Lower lobe of right lung (tissue), 2 donors: ENCODE measurements at places on chromosomes 1 and 21.

DNA sequence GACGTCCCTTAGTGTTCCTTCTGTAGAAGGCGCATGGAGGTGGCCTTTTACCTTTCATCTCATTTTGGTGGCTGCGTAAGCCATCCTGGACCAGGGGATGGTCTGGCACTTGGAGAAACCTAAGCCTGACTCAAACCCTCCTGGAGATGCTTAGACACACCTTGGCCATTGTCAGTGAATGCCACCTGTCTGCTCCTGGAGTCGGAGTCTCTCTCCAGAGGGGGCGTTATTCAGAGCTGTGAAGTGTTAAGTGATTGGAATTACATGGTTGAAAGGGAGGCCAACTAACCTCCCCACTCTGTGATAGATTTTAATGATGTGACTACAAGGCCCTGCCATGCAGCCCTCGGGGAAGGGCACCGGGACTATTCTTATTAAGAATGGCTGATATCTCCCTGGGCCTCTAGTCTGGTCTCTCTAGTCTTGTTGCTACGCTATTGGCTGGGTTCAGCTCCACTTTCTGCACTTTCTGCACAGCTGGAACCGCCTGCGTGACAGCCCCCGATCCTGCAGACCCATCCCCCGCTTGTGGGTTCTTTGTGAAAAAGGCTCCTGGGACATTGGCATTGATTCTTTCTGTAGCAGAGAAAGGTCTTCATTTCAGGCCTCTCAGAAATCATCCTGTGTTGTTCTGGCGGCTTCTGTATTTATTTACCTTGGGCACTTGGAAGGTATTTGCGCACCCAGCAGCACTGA is 4.2 kb downstream of the RASSF5 start:
- DNase-seq = no peak

DNA sequence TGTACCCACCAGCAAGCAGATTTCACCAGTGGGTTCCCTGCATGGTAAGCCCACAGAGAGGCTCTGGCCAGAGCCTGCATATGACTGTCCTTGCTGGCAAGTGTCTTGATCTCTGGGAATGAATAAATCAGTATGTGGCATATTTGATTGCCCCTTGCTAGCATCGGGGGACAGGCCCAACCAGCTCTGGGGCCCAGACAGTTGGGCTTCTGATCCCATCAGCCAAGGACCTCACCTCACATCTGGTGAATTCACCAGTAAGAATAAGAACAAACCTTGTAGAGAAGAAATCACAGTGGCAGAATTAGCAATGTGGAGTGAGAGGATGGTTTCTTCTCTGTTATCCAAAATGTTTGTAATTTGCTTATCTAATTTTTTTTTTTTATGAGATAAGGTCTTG is 15.9 kb downstream of the SLC1A7 start:
- no peak for DNase-seq

DNA sequence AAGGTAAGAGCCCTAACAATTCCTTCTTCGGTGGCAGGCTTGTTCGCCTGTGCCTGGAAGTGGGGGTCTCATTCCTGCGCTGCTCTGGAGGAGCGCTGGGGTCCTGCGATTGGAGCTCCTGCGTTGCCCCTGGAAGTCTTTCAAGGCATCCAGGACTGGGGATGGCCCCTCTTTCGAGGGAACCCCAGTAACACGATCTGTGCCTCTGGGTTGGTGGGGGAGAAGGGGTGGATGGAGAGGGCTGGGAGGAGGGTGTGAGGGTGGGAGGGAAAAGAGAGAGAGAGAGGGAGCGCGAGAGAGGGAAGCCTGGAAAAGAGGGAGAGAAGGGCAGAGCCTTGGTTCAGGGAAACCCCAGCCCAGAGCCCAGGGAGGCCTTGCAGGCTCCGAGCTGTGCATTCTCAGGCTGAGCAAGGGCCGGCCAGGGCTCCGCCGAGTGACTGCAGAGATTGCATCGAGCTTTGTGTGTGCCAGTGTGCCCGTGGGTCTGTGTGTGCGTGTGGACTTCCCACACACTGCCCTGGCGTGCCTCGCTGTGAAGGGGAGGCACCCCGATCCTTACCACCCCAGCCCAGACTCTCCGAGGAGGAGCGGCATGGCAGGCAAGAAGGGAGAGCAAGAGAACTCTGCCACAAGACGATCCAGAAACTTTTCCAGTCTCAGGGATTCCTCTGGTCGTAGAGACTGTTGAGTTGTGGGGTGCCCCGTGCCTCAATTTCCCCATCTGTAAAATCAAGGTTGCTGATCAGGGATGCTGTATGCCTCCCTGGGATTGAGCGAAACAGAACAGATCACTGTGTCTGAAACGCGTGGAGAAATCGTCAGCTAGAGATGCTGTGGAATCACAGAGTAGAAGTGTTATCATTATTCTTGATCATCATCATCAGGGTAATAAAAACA is 619 bp downstream of the BCL9 start:
- peak; percentile 61 for DNase-seq

DNA sequence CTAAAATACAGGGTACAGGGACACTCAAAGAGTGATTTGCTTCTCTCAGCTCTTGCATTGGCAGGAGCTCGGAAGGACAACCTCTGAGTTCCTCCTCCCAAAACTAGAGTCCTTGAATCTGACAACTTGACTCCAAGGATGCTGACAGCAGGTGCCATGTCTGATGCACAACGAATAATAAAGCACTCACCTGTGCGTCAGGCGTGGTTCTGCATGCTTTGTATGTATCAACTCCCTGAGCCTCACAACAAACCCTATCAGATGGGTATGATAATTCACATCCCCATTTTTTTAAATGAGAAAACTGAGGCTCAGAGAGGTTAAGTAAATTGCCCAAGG is 1.4 kb downstream of the LAPTM5 start:
- DNase-seq = no peak

DNA sequence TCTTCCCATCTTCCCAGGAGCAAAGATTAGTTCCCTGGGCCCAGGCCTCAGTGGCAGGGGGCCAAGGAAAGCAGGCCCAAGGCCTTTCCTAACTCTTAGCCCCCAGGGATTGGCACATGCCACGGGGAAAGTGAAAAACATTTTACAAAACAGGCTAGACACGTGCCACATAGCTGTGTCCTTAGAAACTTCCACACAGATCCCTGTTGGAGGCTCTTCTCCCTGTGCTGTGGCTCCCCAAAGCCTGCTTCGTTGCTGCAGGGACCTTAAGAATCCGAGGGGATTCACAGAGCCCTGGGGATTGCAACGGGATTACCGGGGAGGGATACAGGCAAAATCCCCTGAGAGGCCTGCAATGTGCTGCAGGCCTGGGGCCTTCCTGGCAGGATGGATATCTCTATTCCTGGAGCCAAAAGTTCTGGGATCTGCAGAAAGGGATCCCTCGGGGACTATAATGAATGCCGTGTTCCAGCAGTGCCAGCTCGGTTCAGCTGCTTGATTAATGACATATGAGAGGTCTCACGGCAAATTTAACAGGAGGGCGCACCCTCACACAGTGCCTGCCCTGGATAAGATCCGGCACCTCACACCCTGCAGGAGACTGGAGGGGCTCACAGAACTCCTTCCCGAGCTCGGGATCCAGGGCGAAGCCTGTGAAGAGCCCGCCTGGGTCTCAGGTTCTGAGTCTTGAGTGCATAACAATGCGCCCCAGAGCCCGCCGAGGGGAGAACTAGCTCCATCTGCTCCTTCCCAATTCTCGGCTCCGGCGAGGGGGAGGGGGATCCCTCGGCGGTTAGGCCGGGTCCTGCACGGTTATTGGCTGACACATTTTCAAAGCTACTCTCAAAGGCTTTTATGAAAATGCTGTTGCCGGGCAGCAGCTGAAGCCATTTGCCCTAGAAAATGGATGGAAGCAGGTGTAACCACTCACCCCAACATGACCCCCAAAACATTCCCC is 15.3 kb upstream of the RGS8 start:
- DNase-seq = no peak

GRCh38 chr1:962381-963300 is 2.3 kb downstream of the KLHL17 start:
- no peak for DNase-seq

- no peak for DNase-seq
Measured at GRCh38 chr1:16468558-16468957, 28.0 kb downstream of the NECAP2 start.

GRCh38 chr1:203627851-203628200 is 1.2 kb downstream of the ATP2B4 start:
- DNase-seq = peak; percentile 52

DNA sequence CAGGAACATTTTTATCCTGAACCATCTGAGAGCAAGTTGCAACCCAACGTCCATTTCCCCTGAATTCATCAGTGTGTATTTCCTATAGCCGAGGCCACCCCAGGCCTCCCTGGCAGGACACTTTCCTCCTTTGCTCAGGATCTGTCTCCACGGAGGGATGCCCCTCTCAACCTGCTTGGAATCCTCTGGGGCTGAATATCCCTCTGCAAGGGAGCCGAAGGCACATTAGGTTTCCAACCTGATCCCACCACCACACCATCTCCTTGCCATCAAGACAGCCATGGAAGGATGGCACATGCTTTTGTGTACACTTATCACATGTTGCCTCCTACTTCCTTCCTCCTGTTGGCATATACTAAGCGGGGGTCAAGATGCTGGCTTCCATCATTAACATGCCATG is 74.8 kb upstream of the EDN2 start:
- DNase-seq = no peak

- no peak for DNase-seq
Measured at GRCh38 chr1:211483896-211484612, 7.9 kb downstream of the RD3 start.

DNA sequence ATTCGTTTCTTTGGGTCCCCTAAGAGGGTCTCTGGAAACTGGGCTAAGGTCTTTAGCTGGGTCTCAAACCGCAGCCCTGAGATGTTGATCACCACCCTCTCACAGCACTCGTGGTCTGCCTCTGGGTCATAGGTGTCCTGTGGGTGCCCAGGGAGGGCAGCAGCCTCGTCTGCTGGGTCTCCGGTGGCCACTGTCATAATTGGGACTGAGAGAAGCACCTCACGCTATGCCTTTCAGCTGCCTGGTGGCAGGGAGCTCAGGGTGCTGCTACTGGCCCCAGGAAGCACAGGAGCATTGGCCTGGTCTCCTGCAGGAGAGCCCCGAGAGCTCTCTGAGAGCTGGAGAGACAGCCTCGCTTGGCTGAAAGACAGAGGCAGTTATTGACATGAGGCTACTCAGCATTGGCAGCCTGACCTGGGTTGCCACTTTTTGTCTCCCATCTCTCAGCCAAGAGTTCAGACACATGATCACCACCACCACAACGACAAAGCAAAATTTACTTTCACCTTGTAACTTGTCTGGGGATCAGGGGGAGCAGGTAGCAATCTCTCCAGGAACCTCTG is 1.5 kb downstream of the KCNA2 start:
- no peak for DNase-seq

DNA sequence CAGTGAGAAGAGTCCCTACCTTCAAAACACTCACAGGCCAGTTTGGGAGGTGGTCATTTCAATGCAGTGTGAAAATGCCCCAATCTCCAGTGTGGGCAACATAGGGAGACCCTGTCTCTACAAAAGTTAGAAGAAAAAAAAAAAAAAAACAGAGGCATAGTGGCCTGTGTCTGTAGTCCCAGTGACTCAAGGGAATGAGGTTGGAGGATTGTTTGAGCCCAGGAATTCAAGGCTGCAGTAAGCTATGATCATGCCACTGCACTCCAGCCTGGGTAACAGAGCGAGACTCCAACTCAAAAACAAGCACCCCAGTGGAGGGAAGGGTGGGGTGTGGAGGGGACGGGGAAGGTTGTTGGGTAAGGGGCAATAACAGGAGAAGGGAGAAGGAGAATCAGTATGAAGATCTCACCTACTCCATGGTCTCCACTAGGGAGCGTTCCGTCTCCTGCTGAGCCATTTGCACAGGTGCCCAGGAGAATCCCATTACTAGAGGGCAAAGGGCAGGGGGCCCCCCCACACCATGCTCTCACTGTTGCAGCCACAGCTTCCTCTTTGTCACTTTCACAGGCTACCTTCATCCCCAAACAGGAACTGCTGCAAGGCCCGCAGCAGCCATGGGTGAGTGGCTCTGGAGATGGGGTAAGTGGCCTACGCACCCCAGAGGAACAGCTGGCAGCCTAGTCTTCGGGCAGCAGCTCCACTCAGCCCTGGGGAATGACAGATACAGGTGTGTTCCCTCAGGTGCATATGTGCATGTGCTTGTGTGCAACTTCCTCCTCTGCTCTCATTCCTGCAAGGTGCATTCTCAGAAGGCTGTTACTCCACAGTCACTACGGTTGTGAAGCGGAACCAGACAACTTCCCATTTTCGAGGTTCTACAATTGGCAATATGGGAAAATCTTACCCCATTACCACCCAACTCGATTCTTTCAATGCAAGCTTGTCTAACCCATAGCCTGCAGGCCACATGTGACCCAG is 87.9 kb upstream of the LYST start:
- peak; percentile 78 for DNase-seq

- no peak for DNase-seq
Measured at GRCh38 chr1:236868625-236869467, 73.8 kb downstream of the MTR start.

- DNase-seq = no peak
Measured at GRCh38 chr1:205922806-205923205, 20.4 kb downstream of the SLC26A9 start.

DNA sequence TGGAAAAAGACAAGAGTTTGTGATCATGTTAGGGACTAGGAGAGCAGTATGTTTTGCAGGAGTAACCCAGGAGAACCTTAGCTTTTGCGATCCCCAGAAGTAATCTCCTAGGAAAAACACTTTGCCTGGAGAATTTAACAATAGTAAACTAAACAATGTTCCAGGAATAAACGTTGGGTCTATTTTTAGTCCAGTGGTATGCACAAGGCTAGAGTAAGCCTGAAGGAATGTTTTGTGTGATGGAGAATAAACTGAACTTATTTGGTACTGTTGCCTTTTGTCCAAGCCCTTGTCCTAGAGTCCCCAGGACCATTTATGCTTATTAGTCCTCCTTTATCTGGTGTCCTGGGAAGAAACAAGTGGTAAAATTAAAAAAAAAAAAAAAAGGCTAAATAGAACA is 28.7 kb upstream of the RGS5 start:
- no peak for DNase-seq

DNA sequence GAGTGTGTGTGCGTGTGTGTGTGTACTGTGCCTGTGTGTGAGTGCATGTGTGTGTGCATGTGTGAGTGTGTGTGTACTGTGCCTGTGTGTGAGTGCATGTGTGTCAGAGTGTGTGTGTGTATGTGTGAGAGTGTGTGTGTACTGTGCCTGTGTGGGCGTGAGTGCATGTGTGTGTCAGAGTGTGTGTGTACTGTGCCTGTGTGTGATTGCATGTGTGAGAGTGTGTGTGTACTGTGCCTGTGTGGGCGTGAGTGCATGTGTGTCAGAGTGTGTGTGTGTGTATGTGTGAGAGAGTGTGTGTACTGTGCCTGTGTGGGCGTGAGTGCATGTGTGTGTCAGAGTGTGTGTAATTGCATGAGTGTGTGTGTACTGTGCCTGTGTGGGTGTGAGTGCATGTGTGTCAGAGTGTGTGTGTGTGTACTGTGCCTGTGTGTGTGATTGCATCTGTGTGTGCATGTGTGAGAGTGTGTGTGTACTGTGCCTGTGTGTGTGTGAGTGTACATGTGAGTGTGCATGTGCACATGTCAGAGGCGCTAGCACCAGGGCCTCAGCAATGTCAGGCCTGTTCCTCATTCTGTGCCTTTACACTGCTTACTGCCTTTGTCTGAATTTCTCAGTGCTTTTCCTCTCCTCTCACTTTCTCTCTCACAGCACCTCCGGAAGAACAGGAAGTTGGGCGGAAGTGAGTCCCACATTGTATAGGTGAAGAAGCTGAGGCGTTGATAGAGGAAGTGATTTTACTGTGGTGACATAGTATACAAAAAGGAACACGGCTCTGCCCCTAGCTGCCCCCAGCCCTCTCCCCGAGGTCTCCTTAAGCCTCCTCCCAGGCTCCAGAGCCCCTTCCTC is 4.9 kb downstream of the SLC5A9 start:
- no peak for DNase-seq
